ENCODE measurements at places on chromosomes 5 and 9. TPM values are rescaled to one million over a fixed set of nuclear protein-coding genes. Genes with fewer than 3 reads are reported as not detected.

The CCNJL gene
- 0.85 TPM for total RNA-seq

The DAPK1 gene
- total RNA-seq: 19.7 TPM

The PSD2 gene
- total RNA-seq: under 0.01 TPM

The SMC2 gene
- total RNA-seq: 22.8 TPM

The ADGRV1 gene
- 0.19 TPM for total RNA-seq

The SLC6A18 gene
- not detected for total RNA-seq

The TXNDC8 gene
- total RNA-seq: not detected
